ENCODE measurements at places on chromosomes 2 and 18. TPM values are rescaled to one million over a fixed set of nuclear protein-coding genes. Genes with fewer than 3 reads are reported as not detected.

DNA sequence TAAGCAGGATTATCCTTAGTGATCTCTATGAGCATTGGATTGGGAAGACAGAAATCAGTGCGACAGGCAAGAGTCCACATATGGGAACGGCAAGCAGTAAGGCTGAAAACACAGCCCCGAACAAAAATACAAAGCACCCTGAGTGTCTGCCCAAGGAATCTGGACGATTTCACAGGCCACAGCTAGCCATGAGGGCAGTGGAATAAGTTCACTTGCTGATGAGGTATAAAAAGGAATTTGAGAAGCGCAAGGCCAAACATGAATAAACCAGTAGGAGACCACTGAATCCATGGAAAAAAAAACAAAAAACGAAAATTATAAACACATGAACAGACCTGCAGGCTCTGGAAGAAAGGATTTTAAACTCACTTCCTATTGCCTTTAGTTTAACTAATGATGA is 24.3 kb downstream of the WDSUB1 start:
- H3K36me3 ChIP-seq = no peaks in the 10 kb centered on the region
- ATAC-seq = no peak
- H3K4me1 ChIP-seq = no peaks in the 10 kb centered on the region
- no peak overlapping the region for H3K27ac ChIP-seq
- H3K4me3 ChIP-seq = no peak overlapping the region

The FAM110C gene
- total RNA-seq = 0.93 TPM

The TDRD15 gene
- total RNA-seq = not detected

DNA sequence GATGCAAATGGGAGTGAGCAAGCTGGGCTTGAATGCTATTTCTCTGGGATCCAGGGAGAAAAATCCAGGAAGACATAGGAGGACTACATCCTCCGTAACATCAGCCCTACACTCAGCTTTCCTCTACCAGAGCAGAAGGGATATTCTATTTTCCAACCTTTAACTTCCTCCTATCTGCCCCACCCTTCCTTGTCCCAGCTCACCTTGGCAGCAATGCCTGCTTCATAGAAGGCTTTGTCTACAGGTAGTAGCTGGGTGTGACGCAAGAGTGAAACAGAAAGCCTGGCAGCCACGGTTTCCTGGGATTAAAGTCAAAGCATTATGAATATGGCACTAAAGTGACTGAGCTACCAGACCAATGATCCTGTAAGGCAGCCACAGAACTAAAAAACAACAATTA is 3.9 kb downstream of the KRTCAP3 start:
- no peak overlapping the region for H3K4me3 ChIP-seq
- H3K27ac ChIP-seq = no peak overlapping the region
- peaks cover 80% of the 10 kb centered on the region for H3K36me3 ChIP-seq
- H3K4me1 ChIP-seq = no peaks in the 10 kb centered on the region

- H3K27ac ChIP-seq = no peak overlapping the region
- peaks cover 45% of the 10 kb centered on the region for H3K36me3 ChIP-seq
- no peak overlapping the region for H3K4me3 ChIP-seq
- no peak for ATAC-seq
- H3K27me3 ChIP-seq = no peaks in the 10 kb centered on the region
- H3K4me1 ChIP-seq = peaks cover 36% of the 10 kb centered on the region
Observed at GRCh38 chr2:240570531-240571313, 2.4 kb downstream of the RNPEPL1 start.

- H3K4me1 ChIP-seq = no peaks in the 10 kb centered on the region
- H3K27ac ChIP-seq = no peak overlapping the region
- H3K36me3 ChIP-seq = no peaks in the 10 kb centered on the region
- H3K4me3 ChIP-seq = no peak overlapping the region
- no peak for ATAC-seq
Observed at GRCh38 chr2:26975656-26976055, 5.2 kb downstream of the MAPRE3 start.

The SLC9A2 gene
- not detected for total RNA-seq

The MAP3K19 gene
- total RNA-seq = not detected

The FHOD3 gene
- 18.4 TPM for total RNA-seq

The FRZB gene
- 88.4 TPM for total RNA-seq

DNA sequence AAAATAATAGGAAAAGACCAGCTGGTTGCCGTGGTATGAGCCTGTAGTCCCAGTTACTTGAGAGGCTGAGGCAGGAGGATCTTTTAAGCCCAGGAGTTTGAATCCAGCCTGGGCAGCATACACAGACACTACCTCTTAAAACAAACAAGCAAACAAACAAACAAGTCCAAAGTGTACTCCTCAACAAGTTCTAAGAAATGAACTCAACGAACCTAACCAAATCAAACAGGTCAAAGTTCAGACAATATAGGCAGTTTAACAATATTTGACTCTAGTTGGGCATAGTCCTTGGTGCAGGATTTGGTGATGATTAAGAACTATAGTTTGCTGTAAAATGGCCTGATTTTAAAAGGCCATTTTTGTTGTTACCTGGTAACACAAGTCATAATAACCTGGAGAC is 41.9 kb upstream of the RHOB start:
- H3K4me3 ChIP-seq = no peak overlapping the region
- H3K27ac ChIP-seq = no peak overlapping the region
- no peaks in the 10 kb centered on the region for H3K36me3 ChIP-seq
- ATAC-seq = no peak

The CERKL gene
- not detected for total RNA-seq

The FSIP2 gene
- 0.12 TPM for total RNA-seq

DNA sequence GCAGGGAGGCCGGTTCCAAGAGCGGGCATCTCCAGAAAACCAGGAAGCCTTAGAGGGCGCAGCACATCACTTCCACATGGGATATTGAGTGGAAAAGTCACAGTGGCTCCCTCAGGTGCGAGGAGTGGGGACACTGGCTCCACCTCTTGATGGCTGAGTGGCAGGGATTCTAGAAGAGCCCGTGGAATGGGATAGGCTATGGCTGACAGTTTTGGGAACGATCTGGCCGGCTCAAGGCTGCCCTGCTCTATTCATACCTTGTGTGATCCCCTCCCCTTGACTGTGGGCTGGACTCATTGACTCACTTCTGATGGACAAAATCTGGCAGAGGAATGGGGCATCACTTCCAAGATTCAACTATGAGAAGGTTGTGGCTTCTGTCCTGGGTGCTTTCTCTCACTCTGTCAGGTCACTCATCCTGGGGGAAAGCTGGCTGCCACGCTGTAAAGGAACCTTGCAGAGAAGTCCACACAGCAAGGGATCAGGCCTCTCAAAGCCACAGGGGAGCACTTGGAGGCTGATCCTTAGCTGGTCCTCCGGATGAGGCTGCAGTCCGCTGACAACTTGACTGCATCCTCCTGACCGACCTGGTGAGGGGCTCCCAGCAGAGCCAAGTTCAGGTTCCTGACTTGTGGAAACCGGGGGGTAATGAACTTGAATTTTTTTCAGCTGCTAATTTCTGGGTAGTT is 46.7 kb upstream of the HS6ST1 start:
- no peaks in the 10 kb centered on the region for H3K36me3 ChIP-seq
- ATAC-seq = no peak
- no peaks in the 10 kb centered on the region for H3K27me3 ChIP-seq
- H3K4me1 ChIP-seq = peaks cover 25% of the 10 kb centered on the region

Measured in gastroesophageal sphincter (tissue), 4 donors.